ENCODE measurements at places on chromosomes 3 and 15.

- DNase-seq = no peak
Measured at GRCh38 chr15:81407176-81407575, 33.2 kb upstream of the TMC3 start.

DNA sequence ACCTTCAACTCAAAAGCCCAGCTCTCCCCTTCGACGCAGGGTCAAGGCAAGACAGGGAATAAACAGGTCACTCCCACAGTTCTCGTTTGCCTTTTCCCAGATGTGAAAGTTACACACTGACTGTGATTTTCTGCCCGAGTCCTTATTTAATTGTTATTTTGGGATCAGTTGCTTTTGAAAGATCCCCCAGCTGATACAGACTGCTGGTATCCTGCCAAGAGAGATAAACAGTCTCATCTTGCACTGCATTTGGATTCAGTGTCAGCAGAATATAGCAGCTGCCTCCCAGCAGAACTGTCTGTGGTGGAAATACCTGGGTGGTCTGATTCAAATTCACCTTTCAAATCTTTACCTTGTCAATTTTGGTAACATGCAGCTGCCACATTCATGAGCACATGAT is 56.0 kb upstream of the FAM3D start:
- DNase-seq = no peak

DNA sequence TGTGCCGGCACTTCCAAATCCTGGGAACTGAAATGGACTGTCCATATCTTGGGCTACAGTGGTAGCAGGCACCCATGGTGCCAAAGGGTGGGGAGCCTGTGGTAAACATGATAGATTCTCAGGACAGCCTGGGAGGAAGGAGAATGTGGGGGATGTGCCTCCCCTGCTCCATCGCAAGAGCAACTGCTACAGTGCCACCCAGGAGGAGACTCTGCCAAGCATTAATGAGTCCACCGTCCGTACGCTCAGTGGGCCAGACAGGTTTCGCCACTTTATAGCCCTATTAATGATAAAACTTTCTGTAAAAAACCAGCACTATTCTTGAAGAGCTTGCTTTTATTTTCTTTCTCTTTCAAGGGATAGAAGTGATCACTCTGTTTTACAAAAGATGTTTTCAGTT is 75.2 kb downstream of the FMN1 start:
- DNase-seq = no peak

DNA sequence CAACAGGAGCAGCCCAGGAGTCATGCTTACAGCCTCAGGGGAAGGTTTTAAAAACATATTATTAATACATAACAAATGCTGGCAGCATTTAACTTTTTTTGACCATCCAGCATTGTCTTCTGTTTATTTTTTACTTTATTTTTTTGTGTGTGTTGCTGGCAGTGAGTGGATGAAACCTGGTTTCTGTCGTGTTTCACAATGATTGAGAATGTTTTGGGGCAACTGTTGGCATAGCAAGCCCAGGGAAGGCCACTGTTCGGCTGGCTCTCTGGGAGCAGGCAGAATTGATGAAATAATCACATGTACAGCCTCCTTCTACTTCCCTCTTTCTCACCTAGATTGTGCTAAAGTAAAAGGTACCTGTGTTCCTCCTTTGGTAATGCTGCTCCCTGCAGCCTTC is 190.2 kb downstream of the NR1D2 start:
- no peak for DNase-seq

GRCh38 chr3:23331141-23331935 is 128.2 kb downstream of the UBE2E2 start:
- no peak for DNase-seq

DNA sequence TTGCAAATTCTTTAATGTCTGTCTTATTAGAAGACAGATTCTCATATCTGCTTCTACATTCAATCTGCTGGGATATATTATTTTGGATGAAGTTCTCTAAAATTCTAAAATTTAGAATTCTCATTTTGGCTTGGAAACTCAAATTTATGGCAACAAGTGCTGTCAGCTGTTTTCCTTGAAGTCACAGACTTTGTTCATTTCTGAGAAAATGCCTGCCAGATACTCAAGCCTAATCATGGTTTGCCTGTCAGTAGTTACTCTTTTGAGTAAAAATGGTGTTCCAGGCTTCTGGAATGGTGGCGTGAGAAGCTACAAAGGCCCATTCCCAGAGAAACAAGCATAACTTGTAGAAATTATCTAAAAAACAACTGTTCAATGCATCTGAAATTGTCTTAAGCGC is 115.8 kb downstream of the CTNNB1 start:
- DNase-seq = no peak

GRCh38 chr3:101142160-101142559 is 148.9 kb upstream of the ABI3BP start:
- no peak for DNase-seq

Measured in RWPE2 (cell line).